ENCODE measurements at places on chromosomes 13 and 19.

- DNase-seq, result no peak
These were observed 525.5 kb downstream of the RFC3 start for GRCh38 chr13:34343413-34343940.

DNA sequence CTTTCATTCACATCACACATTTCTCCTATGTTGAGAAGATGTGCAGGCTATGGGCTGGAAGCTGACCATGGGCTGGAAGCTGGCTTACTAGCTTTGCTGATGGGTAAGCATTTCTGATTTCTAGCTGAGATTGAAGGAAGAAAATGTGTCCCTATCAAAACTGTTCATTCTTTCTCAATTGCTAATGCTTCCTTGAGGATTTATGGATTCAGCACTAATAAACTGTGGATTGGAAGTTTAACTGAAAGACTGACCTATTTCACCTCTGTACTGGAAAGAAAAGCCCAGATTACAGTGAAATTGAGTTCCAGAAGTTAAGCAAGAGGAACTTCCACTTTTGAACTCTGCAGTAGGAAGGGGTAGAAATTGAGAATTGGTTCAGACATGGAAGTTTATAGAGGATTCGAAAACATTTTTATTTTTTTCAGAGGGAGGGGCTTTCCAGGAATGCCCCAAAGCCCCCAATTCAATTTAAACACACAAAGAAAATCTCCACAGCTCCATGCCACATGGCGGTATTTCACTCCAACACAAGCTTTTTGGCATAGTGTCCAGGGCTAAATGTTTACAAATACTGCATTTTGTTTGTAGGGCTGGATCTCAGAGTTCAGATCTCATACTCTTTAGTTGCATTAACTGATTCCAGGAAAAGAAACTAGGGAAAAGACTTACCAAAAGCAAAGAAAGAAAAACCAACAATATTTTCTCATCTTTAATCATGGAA, 61.2 kb upstream of the ARGLU1 start:
- no peak for DNase-seq

GRCh38 chr13:60645676-60646075, 248.7 kb downstream of the TDRD3 start:
- DNase-seq, result no peak

DNA sequence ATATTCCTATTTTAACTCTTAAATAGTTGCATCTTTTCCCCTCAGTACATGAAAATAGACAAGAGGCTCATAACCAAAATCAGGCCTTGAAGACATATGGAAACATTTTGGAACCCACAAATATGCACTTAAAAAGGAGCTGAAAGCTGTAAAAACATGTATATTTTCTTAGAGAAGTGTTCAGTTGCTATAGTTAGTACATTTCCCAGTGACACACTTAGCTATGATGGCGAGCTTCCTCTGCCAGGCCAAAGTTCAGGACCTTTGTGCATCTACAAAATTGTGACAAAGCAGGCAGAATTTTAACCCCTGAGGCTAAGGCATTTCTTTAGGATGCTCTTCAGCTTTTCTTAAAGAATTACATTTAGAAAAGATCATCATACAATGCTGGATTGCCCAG, 54.5 kb downstream of the RCBTB2 start:
- no peak for DNase-seq
